Dermis lymphatic vessel endothelial cell (primary cell): ENCODE measurements at places on chromosomes 3 and 15. TPM values are rescaled to one million over a fixed set of nuclear protein-coding genes. Genes with fewer than 3 reads are reported as not detected.

NEK10 gene
- total RNA-seq: 0.65 and 1.4 TPM in 2 replicates

ANKRD63 gene
- total RNA-seq: not detected in 2 replicates

COLQ gene
- 0.43 and 0.98 TPM in 2 replicates for total RNA-seq

CYP1A2 gene
- not detected in 2 replicates for total RNA-seq
